Renal cortical epithelial cell (primary cell): ENCODE measurements at places on chromosomes 11 and 22.

- peak; percentile 25 for DNase-seq
These were observed 20.2 kb upstream of the LRRC32 start for GRCh38 chr11:76690736-76691135.

DNA sequence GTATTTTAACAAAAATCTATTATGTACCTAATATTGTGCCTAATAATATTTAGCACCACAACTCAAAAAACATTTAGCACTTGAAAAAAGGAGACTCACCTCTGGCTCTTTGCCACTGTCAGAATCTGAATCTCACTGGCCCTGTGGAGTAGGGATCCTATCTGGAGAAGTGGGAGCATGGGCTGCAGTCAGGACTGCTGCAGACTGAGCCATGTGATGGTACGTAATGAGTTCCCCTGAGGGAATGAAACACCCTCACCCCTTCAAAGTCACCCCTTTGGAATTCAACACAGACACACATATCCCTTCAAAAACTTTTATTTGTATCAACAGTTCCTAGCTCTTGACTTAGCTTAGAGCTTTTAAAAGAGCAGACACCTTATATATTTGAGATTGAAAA, 6.5 kb downstream of the PTPMT1 start:
- no peak for DNase-seq

- DNase-seq = no peak
These were observed 366.3 kb downstream of the TENM4 start for GRCh38 chr11:79074547-79074946.

GRCh38 chr11:13576995-13577394, 81.2 kb upstream of the PTH start:
- no peak for DNase-seq

GRCh38 chr11:115180272-115180671, 323.9 kb downstream of the CADM1 start:
- DNase-seq = no peak

DNA sequence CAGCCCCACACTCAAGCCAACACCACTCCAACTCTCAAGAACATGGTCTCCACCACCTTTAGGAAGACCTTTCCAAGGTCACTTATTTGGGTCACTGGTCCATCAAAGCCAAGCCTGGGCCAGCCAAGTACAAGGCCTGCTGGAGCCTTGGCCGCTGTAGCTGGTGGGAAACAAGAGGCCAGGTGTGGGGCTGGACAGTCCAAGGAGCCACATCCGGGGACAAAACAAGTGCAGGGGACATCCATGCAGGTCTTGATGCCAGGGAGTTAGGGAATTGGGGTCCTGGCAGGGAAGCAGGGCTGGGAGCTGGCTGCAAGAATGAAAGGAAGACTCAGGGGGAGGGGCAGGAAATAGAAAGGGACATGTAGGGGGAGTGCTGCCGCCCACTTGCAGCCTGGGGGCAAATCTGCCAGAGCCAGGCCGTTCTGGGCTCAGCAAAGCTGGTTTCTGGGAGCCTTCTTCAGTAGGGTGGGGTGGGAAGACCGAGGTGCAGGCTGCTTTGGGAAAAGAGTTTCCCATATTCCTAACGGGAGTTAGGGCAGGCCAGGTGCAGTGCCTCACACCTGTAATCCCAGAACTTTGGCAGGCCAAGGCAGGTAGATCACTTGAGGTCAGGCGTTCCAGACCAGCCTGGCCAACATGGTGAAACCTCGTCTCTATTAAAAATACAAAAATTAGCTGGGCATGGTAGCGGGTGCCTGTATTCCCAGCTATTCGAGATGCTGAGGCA, 69.5 kb upstream of the ATXN10 start:
- DNase-seq = no peak

- no peak for DNase-seq
These were observed 50.8 kb upstream of the PRDM11 start for GRCh38 chr11:45095691-45096010.

GRCh38 chr11:124667601-124668000, 5.9 kb downstream of the SIAE start:
- no peak for DNase-seq

DNA sequence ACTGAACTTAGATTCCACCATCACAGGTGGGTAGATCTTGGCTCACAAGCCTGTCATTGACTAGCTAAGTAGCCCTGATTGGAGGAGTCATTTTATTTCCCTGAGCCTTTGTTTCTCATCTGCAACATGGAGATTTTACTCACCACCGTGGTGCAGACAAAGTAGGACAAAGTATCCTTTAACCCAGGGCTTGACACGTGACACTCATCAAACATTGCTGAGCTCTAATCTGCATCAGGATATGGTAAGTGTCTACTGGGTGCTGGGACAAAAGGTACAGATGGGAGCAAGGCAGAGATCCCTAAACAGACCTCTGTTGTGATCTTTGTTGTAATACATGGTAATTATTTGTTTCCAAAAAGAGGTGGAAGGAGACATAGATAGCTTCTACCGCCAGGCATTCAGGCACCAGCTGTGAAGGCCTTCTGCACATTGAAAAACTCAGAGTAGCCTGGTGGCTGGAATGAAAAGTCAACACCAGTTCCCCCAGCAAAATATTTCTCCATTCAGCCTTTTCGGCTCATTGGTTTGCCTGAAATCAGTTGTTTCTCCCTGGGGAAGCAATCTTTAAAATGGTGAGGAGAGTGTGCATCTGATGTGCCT, 18.3 kb upstream of the MICAL2 start:
- no peak for DNase-seq

DNA sequence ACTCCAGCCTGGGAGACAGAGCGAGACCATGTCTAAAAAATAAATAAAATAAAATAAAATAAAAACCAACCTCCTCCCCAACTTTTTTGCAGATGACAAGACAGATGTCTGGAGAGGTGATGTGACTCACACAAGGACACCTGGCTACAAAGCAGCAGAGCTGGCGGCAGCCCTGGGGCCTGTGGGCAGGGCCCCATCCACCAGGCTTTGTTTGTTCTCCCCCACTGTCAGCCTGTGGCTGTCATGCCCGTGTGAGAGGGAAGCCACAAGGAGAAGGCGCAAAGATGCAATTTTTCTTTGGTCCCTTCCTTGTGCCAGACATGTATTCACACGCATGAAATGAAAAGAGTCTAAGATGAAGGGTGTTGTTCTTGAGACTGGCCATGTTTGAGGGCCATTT, 16.6 kb downstream of the CD59 start:
- no peak for DNase-seq

GRCh38 chr11:810040-810567, 337 bp downstream of the RPLP2 start:
- no peak for DNase-seq

DNA sequence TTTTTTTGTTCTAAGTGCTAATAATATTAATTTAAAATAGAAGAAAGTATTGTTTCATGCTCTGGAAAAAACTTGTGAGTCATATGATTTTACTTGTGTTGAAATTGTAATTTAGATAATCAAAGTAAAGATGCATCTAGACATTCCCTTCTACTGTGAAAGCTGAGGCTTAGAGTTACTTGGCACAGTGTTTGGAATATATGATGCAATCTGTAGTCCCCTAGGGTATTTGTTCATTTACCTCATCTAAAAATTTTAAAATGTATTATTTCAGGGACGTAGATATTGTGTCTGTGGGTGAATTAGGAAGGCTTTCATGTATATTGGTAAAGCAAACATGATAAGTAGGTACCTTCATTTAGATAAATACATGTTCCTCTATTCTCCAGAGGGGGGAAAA, 793.5 kb upstream of the CNTN5 start:
- DNase-seq = no peak

GRCh38 chr22:35643991-35644390, 4.3 kb upstream of the APOL6 start:
- DNase-seq = peak; percentile 79

DNA sequence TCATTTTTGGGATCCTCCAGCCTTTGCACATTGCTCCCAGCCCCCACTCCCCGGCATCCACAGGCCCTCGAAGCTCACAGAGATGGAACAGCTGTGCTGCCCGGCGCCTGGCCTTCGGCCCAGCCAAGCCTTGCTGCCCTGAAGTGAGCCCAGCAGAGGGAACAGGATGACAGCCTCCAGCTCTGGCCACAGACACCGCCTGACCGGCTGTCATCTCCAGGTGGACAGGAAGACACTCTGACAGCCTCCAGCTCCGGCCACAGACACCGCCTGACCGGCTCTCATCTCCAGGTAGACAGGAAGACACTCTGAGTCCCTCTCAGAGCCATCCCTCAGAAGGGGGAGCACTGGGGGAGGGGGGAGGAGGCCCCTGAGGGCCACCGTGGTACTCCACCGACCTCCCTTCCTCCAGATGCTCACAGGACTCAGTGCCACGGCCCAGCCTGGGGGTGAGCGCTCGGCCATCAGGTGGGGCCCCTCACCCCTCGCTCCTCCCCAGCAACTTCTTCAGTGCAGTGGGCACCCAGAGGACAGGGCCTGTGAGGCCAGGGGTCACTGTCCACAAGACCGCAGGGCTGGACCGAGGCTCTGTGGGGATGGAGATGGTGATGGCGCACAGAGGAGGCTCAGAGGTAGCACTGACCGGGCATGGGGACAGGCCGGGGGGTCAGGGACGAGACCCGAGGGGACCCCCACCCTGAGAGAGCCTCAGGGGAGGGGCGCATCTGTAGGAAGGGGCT, 58.6 kb downstream of the BRD1 start:
- no peak for DNase-seq

- no peak for DNase-seq
These were observed 5.1 kb upstream of the SEPTIN3 start for GRCh38 chr22:41964112-41964491.

DNA sequence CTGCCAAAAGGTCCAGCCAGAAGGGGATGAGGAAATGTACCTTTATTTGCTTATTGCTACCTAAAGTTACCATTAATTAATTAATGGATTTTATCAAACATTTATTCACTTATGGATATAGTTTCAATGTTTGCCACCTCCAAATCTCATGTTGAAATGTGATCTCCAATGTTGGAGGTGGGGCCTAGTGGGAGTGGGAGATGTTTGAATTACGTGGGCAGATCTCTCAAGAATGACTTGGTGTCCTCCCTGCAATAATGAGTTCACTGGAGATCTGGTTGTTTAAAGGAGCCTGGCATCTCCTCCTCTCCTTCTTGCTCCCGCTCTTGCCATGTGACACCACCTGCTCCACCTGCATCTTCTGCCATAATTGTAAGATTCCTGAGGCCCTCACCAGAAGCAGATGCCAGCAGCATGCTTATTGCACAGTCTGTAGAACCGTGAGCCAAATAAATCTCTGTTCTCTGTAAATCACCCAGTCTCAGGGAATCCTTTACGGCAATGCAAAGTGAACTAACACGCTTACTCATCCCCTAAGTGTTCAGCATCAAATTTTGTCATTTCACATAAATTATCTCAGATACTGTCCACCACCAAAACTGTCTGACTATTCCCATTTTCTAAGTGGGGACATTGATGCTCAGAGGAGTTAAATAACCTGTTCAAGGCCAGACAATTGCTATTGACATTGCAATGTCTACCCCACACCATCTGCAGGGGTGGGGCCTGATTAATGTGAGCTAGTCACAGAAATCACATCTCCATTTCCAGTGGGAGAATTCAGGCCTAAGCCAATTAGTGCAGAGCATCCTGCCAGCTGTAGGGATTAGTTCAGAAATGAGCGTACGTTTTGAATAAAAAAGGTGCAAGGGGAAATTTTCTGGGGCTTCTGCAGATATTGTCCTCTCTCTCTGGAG, 51.6 kb upstream of the SYN3 start:
- DNase-seq = no peak

DNA sequence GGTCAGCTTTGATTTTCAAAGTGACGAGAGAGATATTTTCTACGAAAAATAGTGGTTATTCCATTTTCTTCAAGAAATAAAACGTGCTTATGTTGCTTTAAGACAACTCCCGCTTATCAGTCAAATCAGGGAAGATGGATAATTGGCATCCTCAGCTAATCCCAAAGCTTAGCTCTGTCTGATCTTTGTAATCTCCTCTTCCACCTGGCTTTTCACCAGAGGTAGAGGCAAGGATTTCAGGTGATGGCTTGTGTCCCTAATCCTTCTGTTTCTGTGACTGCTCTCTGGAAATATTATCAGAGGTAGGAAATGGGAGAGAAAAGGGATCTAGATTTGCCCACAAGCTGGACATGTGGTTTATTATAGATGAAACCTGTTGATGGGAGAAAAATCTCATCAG, 78.9 kb downstream of the DBX1 start:
- DNase-seq = no peak

DNA sequence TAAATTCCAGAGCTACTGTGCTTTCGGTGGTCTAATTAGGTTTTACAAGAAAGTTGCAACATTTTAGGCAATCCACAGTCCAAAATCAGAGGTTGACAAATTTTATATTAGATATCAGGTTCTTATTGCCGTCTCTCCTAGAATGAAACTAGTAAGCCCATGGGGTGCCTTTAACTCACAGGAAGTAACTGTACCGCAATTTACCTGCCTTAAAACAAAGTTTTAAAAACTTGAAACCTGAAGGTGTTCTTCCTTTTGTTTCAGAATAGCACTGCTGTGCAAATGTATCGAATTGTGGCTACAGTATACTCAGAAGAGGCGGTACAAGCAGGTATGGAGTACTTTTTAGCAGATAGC, 77.2 kb downstream of the PISD start:
- DNase-seq = no peak

DNA sequence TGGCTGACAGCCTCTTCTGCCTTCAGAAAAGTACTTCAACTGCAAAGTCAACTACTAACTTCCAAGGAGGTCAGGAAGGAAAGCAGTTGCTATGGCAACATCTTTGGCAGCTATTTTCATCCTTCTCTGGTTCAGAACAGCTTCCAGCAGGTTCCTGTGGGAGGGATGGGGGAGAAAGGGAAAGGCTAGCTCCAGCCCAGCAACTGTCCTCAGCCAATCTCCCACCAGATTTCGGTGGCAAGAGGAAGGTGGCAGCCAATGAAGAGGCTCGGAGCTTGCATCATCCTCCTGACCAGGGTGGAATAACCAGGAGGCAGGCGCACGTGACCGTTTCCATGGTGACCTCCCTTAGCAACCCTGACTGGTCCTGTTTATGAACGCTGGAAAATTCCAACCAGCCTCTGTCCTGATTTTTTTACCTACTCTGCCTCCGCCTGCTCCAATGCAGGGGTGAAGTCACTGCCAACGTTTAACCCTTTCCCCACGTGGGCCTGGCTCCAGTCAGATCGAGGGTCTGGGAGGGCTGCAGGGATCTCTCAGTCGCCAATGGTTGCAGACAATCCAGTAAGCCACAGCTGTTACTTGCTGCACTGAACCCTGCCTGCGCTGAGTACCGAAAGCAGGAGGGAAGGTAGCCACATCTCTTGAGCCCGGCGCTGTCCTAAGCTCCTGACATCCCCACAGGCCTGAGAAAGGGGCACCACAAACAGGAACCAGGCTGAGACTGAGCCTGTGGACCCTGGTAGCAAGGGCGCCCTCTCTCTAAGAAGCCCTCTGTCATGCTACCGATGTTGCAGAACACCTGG, 11.2 kb upstream of the MALAT1 start:
- DNase-seq = peak; percentile 100

DNA sequence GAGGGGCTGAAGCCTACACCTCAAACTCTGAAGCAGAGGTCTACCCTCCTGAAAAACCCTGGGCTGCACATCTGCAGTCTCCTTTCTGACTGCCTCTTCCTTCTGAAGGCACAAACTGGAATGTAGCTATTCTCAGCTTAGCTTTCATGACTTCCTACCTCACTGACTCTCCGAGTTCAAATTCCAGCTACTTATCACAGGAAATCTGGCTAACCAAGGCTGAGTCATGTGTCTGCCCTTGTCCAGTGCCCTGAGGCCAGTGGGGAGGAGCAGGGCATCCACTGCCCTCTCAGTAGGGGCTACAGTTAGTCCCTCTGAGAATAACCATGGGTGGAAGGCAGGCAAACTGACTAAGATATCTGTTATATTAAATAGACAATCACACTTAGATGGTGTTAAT, 29.2 kb downstream of the PDGFD start:
- DNase-seq = peak; percentile 66
